OCI-M1 (cell line): ENCODE measurements at places on chromosomes 4 and X.

DNA sequence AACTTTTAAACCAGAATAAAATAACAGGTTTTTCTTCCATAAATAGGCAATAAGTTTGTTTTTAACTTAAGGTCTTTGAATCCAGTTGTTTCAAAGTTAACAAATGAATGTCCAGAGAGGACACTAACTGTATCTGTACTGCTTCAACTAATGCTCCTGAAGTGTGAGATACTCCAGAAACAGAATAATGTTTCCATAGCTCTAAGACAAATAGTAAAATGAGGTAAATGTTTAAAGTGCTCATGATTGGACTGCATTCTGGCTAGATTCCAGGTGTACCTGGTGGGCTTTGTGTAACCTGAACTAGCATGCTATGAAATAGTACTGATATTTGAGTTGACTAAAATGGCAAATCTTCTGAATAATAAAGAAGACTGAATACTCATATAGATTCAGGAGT lies 51.7 kb downstream of the METTL14 start:
- DNase-seq = no peak

DNA sequence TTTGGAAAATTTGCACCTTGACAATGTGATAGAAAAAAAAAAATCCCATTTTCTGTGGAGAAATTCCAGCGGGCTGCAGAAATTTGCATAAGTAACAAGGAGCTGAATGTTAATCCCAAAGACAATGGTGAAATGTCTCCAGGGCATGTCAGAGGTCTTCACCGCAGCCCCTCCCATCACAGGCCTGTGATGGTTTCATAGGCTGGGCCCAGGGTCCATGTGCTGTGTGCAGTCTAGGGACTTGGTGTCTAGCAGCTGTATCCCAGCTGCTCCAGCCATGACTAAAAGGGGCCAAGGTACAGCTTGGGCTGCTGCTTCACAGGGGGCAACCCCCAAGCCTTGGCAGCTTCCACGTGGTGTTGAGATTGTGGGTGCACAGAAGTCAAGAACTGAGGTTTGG lies 85.2 kb downstream of the ADGRA3 start:
- DNase-seq = no peak

GRCh38 chr4:141851246-141851891 lies 215.0 kb downstream of the IL15 start:
- no peak for DNase-seq

GRCh38 chr4:115986573-115986972 lies 873.2 kb upstream of the NDST4 start:
- DNase-seq = no peak
